Activated CD4-positive, alpha-beta memory T cell treated with anti-CD3 and anti-CD28 coated beads, Interleukin-2, amount 10 ng/mL, durations not matched to agents 7 days and 5 days (primary cell): ENCODE measurements at places on chromosomes 1 and 21. TPM values are rescaled to one million over a fixed set of nuclear protein-coding genes. Genes with fewer than 3 reads are reported as not detected.

COL16A1 gene
- total RNA-seq = not detected

PLPPR5 gene
- not detected for total RNA-seq

GRCh38 chr1:41442697-41443251 lies 41.7 kb downstream of the EDN2 start:
- DNase-seq = no peak
- H3K27ac ChIP-seq = no peak overlapping the region
- H3K4me1 ChIP-seq = no peaks in the 10 kb centered on the region
- H3K36me3 ChIP-seq = no peaks in the 10 kb centered on the region
- no peak overlapping the region for H3K4me3 ChIP-seq

DNA sequence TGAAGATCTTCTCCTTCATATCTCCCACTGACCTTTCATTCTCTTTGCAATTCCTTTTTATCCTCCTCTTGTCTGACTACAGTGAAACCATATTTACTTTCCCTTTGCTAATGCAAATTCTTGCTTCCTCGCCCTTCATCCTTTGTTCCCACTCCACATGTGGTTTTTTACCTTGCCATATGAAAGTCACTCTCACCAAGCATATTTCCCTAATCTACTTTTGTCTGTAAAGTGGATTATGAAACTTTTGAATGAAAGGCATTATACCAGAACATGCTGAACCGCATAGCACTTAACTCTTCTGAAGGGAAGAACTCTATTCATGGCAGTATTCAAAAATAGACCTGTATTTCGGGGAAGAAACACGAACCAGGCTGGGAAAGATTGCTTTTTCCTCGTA lies 8.0 kb upstream of the TMPRSS15 start:
- H3K27ac ChIP-seq = no peak overlapping the region
- DNase-seq = no peak
- H3K27me3 ChIP-seq = no peaks in the 10 kb centered on the region
- H3K4me3 ChIP-seq = no peak overlapping the region
- no peaks in the 10 kb centered on the region for H3K4me1 ChIP-seq

- peaks cover 56% of the 10 kb centered on the region for H3K36me3 ChIP-seq
- no peaks in the 10 kb centered on the region for H3K27me3 ChIP-seq
- no peak overlapping the region for H3K4me3 ChIP-seq
These were observed 10.0 kb downstream of the TSEN15 start for GRCh38 chr1:184061396-184062003.

GRCh38 chr1:26771643-26772321 lies 16.0 kb upstream of the PIGV start:
- H3K4me1 ChIP-seq = peaks cover 16% of the 10 kb centered on the region
- no peaks in the 10 kb centered on the region for H3K27me3 ChIP-seq
- peak overlapping the region; percentile 61 for H3K27ac ChIP-seq
- H3K4me3 ChIP-seq = no peak overlapping the region
- H3K36me3 ChIP-seq = peaks cover 95% of the 10 kb centered on the region
